ENCODE measurements at places on chromosomes 6 and 20. TPM values are rescaled to one million over a fixed set of nuclear protein-coding genes. Genes with fewer than 3 reads are reported as not detected.

GRCh38 chr20:56624786-56625681 lies 4.1 kb upstream of the TFAP2C start:
- DNase-seq, result no peak

- DNase-seq, result no peak
Measured at GRCh38 chr6:100464162-100464851, 414 bp downstream of the SIM1 start.

DNA sequence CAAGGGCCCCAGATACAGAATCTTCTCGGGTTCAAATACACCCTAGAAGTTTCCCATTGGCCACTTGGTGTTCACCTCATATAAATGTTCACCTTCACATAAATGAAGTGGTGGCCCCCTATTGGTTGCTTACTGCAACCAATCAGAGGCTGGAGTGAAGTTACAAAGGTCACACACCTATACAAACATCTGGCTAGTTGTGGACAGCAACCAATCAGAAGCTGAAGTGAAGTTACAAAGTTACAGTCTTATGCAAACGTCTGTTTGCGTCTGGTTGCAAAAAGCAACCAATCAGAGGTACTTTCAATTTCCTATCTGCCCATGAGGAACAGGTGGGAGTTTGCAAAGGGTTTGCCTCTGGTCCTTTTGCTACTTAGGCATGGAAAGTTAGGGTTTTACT lies 206.5 kb upstream of the BMP2 start:
- no peak for DNase-seq

DNA sequence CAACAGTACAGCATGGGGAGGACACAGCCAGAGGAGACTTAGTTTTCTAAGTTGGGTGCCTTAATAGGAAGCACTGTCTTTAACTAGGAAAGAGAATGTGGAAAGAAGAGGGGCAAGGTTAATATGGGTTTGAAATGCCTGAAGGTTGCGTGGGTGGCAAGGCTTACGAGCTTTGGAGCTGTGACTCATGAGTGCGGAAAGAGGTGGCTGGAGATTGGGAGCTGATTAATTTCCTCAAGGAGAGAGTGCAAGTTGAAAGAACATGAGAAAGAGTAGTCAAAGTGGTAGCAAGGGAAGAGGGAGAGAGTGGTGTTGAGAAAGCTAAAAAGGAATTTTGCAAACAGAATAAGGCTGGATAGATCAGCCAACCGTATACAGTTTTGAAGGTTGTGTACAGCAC lies 315.1 kb upstream of the PRND start:
- DNase-seq, result peak; percentile 79

GRCh38 chr6:113140721-113141120 lies 716.4 kb upstream of the MARCKS start:
- no peak for DNase-seq

DNA sequence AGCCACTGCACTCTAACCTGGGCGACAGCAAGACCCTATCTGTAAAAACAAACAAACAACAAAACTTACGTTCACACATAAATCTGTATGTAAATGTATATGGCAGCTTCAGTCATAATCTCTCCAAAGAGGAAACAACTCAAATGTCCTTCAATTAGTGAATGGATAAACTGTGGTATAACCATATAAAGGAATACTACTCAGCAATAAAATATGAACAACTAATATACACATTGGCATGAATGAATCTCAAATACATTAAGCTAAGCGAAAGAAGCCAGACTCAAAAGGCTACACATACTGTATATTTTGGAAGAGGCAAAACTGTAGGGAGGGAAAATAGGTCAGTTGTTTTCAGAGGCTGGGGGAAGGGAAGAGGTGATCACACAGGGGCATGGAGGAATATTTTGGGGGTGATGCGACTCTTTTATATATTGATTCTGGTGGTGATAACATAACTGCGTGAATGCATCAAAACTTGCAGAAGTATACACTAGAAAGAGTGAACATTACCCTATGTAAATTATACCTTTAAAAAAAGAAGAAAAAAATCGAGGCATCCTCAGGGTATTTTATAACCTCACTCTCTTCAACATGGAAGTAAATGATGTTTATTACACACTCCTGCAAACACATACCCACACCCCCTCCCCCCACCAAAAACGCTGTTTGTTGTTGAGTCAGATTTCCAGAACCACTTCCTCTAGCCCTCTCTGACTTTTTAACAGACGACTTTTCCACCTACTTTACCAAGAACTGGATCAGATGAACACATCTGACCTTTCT lies 115.2 kb upstream of the RNF24 start:
- DNase-seq, result peak; percentile 77

DNA sequence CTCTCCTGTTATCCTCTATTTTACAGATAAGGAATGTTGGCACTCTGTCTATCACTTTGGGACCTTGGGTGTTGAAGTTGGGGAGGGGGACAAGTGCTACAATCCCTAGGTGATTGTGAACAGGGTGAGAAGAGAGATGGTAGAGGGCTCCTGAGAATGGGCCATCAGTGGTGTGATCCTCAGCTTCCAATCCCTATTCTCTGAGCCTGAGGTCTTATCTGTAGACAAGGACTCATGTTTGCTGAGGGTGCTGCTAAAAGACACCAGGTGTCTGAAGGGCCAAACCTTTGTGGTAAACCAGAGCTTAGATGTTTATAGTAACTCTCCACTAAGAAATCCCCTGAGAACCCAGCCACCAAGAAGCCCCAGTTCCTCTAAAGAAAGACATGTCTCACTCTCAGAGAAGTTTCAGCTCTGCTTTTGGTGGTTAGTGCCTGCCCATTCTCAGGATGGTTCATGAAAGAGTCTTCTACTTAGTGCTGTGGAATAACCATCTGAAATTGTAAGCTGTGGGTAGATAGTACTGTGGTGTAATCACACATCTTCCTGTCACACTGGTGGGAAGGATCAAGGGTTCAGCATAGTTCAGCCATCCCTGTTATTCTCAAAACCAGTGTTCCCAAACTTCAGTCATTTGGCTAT lies 58.2 kb upstream of the IL20RA start:
- no peak for DNase-seq

DNA sequence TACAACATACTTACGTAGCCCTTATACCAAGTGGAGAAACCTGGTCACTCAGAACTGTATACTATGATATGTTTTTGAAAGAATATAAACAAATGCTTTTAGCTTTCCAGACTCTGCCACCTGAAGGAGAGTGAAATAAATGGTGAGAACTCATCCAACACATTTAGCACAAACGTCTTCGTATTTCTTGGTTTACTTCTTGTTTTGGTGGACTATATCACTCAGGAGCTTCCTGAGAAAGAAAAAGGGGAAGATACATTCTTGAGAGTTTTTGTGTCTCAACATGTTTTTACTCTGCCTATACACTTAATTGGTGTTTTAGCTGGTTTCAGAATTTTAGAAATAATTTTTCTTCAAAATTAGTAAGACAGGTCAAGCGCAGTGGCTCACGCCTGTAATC lies 19.4 kb upstream of the CTAGE9 start:
- no peak for DNase-seq

- DNase-seq, result no peak
Measured at GRCh38 chr20:60754856-60755255, 497.2 kb upstream of the CDH4 start.

- no peak for DNase-seq
Measured at GRCh38 chr6:72954716-72955115, 270.6 kb downstream of the KHDC1L start.

DNA sequence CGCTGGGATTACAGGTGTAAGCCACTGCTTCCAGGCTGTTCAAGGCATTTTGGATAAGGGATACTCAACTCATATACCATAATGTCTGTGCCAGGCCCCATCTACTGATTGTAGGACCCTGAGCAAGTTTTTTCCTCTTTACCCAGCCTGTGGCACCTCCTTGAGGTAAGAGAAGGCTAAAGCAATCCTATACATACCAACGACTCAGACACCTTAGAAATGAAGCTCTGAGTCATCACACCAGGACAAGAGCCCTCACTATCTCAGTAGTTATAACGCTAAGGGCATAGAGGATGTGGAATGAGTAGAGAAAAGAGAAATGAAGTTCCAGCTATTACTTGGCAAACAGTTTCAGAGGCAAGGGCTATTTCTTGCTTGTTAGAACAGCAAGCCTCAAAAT lies 16.9 kb downstream of the NDRG3 start:
- DNase-seq, result no peak

DNA sequence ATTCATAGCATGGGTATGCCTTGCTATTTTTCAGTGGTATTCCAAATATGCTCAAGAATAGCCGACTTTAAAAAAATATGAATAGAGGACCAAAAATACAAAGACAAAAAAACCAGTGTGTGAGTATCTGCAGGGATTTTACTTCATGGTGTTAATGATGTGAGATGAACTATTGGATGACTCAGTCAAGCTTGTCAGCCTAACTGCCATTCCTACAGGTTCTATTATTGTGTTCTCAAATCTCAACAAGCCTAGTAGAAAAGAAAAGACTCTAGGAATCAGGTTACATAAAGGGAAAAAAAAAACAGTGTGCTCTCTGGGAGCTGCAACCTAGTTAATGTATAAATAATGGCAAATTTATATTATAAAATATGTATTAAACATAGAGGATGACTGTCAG lies 588.4 kb upstream of the BTBD3 start:
- DNase-seq, result no peak

The MYLK2 gene
- under 0.01 TPM for total RNA-seq

DNA sequence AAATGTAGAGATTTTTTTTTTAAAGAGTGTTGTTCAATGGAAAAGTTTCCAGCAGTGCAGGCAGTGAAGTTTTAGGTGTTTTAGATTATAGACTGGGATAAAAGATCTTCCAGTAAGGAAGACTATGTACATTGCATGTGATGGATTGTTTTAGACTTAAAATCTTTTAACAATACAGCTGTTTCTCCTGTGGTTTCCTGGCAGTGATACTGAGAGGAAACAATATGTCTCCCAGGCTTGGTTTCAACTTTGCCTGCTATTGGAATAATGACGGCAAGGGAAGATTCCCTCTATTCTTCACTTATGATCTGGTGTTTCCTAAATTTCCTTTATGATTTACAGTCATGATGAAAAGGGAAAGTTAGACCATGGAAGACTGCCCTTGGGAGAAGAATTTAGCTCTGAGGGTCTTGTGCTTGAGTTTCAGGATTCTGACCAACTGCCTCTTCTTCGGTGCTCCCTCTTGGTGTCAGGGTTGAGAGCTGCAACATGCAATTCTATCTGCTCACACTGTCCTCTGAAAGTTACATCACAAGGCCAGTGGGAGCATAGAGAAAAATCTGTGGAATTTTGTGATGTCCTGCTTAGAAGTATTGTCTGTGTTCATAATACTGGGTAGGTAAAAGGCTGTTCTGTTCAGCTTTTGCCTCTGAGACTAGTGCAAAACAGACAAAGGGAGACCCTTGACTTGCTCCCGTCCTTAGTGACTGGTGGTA lies 262.8 kb upstream of the MAN1A1 start:
- no peak for DNase-seq

DNA sequence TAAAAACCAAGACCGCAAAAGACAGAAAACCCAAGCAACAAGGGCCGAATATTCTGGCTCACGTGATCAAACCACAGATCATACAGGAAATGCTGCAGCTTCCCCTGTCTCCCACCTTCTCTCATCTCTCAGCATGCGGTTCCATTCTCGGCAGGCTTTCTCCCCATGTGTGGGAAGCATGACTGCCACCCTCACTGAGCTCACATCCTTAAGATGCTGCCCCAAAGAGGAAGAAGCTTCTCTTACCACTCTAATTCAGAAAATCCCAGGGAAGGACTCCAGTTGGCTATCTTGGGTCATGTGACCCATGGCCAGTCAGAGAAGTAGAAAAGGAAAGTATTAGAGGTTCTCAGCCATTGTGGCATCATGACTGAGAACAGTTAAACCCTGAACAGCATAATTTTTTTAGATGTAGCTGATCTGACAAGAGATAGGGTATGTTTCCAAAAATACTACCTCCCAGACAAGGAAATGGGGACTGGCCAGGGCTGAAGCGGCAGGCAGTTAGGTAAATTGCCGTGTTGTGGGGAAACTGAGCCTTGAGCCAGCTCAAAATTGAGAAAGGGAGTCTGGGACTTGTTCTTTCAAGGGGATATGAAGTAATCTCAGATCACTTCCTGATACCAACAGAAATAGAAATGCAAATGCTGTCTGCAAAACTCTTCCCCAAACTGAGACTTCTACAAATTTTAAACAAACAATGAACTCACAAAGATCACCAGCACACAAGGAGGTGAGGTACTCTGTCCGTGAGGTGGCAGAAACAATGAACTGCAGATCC lies 37.1 kb upstream of the GRM4 start:
- no peak for DNase-seq

GRCh38 chr6:127997496-127998164 lies 96.8 kb upstream of the THEMIS start:
- no peak for DNase-seq

DNA sequence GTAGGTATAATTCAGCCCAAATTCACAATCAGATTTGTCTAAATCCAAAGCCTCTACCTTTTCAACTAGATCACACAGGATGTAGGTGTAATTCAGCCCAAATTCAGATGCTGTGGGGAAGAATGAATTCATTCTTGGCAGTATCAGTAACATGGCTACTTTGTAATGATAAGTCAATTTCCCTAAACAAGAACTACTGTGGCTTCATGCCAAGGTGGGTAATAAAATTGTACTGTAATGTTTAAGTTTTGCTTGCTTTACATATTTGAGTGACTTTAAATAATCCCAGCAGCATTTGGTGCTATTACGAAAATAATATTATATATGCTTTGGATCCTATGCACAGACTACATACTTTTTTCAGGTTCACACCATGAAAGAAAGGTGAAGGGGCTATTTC lies 239.1 kb downstream of the HDGFL1 start:
- DNase-seq, result no peak

The NFATC2 gene
- total RNA-seq, result under 0.01 TPM

GRCh38 chr20:25308083-25308491 lies 60.2 kb downstream of the PYGB start:
- no peak for DNase-seq

The CLPSL1 gene
- total RNA-seq, result not detected

GRCh38 chr20:38872036-38872435 lies 54.2 kb upstream of the FAM83D start:
- no peak for DNase-seq

- DNase-seq, result no peak
Measured at GRCh38 chr6:109443425-109443950, 3.0 kb downstream of the SMPD2 start.

DNA sequence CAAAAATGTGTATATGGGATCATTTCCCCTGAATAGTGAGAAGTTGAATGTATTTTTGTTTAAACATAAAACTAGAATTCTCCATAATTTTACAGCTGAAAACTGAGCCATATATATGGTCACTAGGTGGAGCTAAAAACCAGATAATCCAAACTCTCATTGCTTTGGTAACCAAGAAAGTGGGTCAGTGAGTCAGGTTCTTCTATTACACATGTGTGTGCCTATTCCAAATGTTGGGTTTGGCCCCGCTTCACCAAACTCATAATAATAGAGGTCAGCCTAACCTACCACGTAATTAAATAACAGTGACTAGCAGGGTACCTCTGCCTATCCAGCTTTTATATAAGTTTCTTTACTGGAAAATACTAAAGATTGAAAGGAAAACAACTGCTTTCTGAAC lies 19.3 kb upstream of the RNGTT start:
- peak; percentile 78 for DNase-seq

The PPP1R14C gene
- not detected for total RNA-seq
